ENCODE measurements at places on chromosomes 5 and 9. TPM values are rescaled to one million over a fixed set of nuclear protein-coding genes. Genes with fewer than 3 reads are reported as not detected.

The NR5A1 gene
- total RNA-seq = not detected

The SLC34A3 gene
- not detected for total RNA-seq

The SPATA31A3 gene
- total RNA-seq = not detected

The PLAA gene
- 28.2 TPM for total RNA-seq

The MSX2 gene
- 11.3 TPM for total RNA-seq

The SH3TC2 gene
- total RNA-seq = 15.1 TPM

DNA sequence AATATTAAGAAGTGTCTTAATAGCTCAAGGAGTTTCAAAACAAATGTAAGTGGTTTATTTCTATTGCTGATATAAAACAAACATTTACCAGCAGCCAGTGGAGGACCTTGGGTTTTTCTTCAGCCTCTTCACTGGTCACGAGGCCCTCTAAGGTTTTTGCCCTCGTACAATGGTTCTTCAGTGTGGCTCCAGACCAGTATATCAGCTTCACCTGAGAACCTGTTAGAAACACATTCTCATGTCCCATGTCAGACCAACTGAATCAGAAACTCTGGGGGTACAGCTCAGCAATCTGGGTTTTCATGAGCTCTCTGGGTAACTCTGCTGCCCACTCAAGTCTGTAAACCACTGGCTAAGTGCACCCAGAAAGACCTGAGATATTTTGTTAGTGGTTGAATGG, 12.9 kb downstream of the WWC1 start:
- DNase-seq = no peak

DNA sequence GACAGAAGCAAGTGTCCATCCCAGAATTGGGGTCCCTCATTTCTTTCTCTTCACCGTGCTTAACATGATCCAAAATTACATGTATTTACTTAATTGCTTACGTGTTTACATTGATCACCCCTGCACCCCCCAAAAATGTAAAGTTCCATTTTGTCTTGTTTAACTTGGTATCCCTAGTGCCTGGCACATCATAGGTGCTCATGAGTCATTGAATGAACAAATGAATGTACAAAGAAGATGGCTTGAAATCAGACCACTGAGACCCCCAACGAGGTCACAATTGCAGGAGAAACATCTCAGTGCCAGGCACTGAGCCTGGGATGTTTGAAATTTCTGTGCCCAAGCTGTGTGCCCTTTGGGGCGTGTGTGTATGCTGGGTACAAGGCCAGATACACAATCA, 45.2 kb upstream of the NDFIP1 start:
- no peak for DNase-seq

DNA sequence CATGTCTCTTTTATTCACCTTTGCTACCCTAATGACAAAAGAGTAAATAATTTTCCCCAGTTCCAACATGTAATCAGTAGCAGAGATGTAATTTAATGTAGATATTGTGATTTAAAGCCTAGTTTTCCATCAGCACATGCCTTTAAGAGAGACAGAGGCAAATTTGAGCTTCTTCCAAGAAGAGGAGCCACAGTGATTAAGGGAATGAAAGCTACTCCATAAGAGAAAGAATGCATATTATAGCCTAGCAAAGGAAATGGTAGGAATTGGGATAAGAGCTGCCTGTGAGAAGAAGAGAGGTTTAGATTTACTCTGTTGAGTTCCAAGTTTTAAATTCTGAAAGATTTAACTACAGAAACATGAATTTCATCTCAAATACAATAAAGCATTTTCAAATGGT, 591.0 kb upstream of the DMAC1 start:
- DNase-seq = no peak

GRCh38 chr5:68229416-68229815, 13.9 kb downstream of the PIK3R1 start:
- DNase-seq = no peak

- DNase-seq = no peak
Measured at GRCh38 chr9:114894609-114895433, 35.6 kb downstream of the TNFSF8 start.

GRCh38 chr9:121821326-121821725, 169.9 kb downstream of the DAB2IP start:
- DNase-seq = no peak

DNA sequence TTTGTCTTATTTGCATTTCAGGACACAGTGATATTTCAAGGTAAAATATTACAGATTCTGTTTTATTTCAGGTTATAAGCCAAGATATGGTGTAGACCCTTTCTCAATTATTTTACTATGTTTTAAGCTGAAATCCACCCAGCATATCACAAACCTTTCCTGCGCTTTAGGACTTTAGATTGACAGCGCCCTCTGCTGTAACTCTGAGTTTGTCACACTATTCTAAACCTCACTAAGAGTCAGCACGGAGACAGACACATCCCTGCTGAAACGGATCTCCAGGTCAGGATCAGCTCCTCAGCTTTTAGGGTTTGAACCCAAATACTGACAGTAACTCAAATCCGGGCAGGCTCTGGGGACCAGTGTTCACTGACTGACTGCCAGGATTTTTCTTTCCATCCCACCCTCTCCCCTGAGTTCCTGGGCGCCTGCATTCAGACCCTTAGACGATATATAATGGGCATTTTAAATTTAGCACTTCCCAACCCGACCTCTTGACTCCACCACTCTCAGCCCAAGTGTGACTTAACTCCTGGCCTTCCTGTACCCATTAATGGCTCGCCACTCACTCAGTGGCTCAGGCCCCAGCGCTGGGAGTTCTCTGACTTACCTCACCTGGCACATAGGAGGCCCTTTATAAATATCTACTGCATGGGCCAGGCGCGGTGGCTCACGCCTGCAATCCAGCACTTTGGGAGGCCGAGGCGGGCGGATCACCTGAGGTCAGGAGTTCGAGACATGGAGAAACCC, 33.5 kb downstream of the TLX3 start:
- peak; percentile 21 for DNase-seq

GRCh38 chr5:78540335-78541085, 108.1 kb downstream of the LHFPL2 start:
- DNase-seq = no peak

DNA sequence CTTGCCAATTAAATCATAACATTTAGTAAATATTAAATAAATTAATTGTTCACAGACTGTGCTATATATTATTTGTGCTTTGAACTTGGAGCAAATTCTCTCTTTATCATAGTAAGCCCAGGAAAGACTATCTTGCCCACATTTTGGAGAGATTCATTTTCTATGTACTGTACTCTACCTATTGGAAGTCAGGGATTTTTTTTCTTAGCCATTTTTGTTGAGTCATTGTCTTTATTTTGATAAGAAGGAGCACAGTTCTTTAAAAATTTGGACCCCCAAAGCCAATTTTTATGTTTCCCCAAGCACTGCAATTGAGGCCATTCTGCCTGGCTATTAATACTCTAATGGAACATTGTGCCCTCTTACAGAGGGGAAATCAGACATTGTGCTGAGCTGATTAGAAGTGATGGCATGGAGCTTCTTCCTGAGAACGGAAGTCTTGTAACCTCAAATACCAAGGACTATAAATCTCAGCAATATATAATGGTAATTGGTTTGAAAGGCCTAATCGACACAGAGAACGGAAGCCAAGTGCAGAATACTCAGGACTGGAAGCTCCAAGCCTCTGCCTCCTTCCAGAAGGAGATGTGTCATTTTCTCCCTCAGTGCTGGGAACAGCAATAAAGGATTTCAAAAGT, 188.8 kb upstream of the PAPPA start:
- DNase-seq = no peak

- no peak for DNase-seq
Measured at GRCh38 chr5:77209495-77210090, 887 bp upstream of the PDE8B start.

GRCh38 chr9:94912700-94913249, 186.3 kb downstream of the AOPEP start:
- DNase-seq = no peak

DNA sequence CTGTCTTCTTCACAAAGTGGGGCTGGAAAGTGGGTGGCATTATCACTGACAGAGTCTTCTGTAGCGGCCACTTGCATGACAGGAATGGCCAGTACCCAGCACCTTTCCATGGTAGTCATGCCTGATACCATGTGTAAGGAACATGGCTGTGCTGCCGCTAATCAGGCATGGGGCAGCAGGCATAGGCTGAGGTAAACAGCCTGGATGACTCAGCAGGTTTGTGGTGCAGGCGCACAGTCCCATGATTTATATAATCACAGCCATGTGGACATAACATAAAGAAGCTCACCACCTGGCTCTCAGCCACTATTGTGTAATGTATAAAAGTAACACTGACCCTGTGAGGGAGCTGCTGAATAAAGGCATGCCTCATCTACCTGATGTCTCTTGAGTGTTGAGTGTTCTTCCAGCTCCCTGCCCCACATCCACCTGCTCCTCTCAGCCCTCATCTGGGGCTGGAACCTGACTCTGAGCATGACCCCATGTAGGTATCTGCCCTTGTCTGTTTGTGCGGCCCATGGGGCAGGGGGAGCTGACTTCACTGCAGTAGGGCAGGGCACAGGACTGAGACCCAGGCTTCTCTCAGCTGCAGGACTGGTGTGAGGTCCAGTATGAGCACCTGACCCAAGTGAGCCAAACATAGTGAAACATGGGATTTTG, 13.2 kb upstream of the ICE1 start:
- no peak for DNase-seq

GRCh38 chr9:98709968-98710965, 1.5 kb upstream of the GABBR2 start:
- no peak for DNase-seq

DNA sequence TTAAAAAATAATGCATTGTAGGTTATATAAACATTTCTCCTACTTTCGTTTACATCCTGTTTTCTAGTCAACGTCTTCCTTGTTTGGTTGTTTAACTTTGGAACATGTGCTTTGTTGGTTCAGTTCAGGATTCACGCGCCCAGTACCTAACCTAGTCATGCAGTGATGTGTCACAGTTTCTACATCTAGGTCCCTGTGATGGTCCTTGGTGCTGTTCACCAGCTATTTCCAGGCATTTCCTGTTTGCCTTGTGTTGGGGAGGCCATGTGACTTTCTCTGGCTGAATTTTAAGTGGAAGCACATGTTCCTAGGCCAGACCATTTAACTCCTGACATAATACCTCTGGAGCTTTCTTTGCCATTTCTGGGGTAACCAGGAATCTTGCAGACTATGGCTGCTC, 292.3 kb downstream of the SMARCA2 start:
- no peak for DNase-seq

- DNase-seq = no peak
Measured at GRCh38 chr5:177335701-177336065, 15.8 kb downstream of the LMAN2 start.

DNA sequence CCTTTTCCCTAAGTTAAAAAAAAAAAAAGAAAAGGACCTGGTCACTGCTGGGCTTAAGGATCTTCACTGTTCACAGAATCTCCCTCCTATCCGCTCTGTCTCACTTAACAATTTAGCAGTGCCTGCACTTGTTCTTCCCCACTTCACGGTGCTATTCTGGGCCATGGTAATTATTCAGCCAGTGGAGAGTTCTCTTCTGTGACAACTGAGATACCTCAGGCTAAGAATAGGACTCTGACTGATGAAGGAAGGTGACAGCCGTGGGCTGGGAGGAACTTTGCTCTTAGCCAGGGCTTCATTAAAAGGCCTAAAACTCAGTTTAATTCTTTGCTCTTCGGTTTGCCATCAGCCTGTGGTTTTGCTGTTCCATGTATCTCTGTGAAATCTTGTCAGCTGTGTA, 51.9 kb upstream of the ENTREP1 start:
- DNase-seq = no peak

DNA sequence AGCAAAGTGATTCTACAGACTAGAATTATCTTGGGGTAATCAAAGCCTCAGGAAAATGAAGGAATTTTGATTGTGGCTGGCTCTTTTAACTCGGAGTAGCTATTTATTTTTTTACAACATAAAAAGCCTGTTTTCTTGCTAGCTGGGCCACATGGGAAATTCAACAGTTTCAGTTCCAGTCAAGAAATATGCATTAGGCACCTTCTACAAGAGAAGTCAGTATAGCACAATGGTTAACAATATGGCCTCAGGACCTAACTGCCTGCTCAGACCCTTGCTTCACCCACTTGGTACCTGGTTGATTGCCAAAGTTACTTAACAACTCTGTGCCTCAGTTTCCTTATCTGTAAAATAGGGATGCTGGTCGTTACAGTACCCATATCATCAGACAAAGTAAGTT, 586.2 kb downstream of the ZNF608 start:
- no peak for DNase-seq

- DNase-seq = no peak
Measured at GRCh38 chr9:109048822-109049221, 35.5 kb upstream of the CTNNAL1 start.

DNA sequence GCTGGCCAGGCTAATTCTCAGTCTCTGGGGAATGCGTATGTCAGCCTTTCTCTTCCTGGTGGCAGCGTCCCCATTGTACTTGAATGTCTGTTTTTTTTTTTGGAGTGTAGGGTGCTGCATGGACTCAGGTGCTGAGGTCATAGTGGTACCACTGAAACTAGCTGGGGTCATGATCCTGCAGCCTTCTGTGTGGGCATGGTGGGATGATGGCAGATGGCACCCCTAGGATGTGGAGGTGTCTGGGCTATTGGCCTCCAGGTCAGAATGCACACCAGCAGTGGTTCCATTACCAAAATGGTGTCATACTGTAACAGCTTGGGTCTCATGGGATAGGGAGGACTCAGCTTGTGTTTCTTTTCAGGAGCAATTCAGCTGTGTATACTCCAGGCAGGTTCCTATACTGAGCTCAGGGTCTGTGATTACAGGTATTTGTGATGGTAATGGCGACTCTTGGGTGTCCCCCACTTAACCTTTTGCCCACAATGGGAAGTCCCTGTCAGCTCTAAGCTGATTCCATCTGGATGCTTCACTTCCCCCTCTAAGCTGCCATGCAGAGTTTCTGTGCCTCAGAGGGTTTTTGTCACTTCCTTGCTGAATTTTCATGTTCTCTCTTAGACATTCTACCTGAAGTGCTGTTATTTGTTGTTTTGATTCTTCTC, 17.9 kb downstream of the HSD17B4 start:
- no peak for DNase-seq

DNA sequence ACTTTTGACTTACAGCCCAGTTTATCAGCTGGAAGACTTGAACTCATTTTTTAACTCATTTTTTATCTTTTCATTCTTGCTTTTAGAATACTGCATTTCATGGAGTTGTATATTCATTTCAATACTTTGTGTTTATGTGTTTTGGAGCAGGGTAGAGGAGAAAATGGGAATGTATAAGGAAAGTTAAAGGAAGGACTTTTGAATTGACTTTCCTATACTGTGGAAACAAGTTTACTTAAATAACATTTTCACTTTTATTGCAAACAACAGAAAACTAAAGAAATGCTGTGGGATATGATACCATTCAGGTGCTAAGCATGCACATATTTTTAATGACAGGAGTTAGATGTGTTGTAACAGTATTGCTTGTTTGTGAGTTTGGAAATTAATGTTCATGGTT, 11.7 kb downstream of the NIPBL start:
- DNase-seq = no peak

- no peak for DNase-seq
Measured at GRCh38 chr9:123562844-123563346, 206.9 kb downstream of the CRB2 start.

DNA sequence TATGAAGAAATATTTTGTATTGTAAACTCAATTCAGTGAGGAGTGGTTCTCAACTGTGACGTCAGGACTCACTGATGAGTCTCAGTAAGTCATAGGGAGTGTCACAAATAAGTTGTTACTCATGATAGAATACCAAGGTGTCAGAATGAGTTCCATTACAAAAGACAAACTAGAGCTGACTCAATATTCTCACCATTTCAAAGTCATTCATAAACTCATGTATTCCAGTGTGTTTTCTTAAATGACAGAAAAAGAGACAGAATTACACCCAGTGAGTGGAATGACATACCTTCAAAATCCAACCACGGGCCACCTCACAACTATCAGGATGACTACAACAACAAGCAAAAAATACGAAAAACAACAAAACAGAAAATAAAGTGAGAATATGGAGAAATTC, 321.5 kb downstream of the ENC1 start:
- no peak for DNase-seq

GRCh38 chr5:178086266-178086665, 27.1 kb upstream of the N4BP3 start:
- DNase-seq = no peak
